ENCODE measurements at places on chromosomes 5 and 9.
A peak's percentile ranks its signal among the peaks of the same experiment; 100 is the strongest.

DNA sequence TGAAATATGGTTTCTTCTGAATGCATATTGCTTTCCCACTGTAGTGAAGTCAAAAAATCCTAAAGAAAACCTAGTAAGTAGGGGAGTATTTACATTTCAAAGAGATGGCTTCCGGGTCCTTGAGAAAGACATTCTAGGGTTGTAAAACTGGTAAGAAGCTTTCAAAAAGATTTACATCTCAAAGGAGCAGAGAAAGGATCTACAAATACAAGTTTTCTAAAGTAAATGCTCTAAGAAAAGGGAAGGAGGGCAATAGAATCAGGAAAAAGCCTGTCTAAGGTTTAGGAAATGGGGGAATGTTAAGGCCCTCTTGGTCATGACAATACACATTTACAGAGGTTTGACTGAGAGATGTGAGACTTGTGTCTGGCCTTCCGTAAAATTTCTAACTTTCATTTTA lies 16.7 kb upstream of the TRPC7 start:
- no peak for DNase-seq

DNA sequence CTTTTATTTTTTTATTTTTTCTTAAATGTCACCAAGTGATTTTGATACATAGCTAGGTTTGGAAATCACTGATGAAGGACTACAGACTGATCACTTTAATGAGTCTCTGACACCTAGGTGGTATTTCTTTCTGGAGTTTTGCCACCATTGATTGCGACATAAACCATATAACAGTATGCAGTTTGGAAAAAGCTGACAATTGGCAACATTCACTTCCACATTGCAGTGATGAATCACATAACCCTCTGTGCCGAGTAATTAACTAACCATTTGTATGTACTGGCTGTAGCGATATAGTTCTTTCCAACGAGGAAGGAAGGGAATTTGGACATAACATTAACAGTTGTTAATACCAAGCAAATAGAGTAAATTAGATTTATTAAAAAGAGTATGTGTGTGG lies 222.9 kb upstream of the EFNA5 start:
- DNase-seq: no peak

DNA sequence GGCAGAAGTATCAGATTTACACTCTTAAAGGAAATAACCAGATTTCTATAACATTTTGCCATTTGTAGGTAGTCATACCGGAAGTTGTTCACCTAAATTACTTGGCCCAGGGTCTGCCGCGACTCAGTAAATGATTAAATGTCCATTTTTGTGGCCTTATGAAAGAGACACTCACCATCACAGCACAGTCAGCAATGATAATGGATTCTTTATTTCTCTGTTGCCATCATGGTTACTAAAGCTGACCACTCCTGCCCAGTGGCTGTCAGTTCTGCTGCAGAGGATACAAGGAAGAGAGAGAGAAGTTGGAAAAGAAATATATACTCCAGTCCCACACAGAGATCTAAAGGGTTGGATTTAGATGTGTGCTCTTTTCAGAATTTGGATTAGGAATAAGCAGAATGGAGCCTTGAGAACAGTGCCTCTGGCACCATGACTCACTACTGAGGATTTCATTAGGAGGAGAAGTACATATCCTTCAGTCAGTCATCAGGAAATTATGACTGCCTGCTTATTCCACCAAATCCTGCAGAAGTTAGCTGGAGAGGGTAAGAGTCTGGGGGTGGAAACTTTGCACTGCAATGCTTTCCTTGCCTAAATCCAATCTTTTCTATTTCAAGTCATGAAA lies 72.8 kb upstream of the EFNA5 start:
- DNase-seq: no peak

DNA sequence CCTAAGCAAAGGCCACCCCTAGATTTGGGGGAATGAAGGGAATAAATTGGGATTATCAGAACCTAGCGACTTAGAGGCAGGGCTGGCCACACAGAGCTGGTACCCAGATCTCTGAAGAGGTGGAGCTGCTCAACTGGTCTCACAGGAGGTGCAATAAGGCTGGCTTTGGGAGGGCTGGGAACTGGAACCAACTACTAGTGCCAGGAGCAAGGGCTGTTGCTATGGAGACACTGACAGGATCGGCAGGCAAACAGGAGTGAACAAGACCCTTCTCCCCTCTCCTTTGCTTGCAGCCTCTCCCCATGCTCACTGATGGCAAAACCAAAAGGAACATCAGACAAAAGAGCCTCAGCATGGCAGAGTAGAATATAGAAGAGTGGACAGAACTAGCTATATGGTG lies 17.0 kb upstream of the WHRN start:
- peak; percentile 19 for DNase-seq

- DNase-seq: peak; percentile 73
These were observed 18.3 kb upstream of the MLLT3 start for GRCh38 chr9:20640331-20641187.
